ENCODE measurements at places on chromosomes 13 and 19. TPM values are rescaled to one million over a fixed set of nuclear protein-coding genes. Genes with fewer than 3 reads are reported as not detected.

Gene C1QTNF9B
- polyA plus RNA-seq: 2.2 TPM

Gene EFNB2
- polyA plus RNA-seq: 17.4 TPM

Gene OR7C1
- 4.2 TPM for polyA plus RNA-seq

Gene MTUS2
- 2.1 TPM for polyA plus RNA-seq

Gene KISS1R
- not detected for polyA plus RNA-seq

Gene NCR1
- 0.44 TPM for polyA plus RNA-seq

Gene PRODH2
- 2.7 TPM for polyA plus RNA-seq

Gene HTR2A
- 1.0 TPM for polyA plus RNA-seq

Measured in testis (tissue), 5 donors.